Nucleus accumbens (tissue), 56 donors: ENCODE measurements at places on chromosomes 13 and 19.

DNA sequence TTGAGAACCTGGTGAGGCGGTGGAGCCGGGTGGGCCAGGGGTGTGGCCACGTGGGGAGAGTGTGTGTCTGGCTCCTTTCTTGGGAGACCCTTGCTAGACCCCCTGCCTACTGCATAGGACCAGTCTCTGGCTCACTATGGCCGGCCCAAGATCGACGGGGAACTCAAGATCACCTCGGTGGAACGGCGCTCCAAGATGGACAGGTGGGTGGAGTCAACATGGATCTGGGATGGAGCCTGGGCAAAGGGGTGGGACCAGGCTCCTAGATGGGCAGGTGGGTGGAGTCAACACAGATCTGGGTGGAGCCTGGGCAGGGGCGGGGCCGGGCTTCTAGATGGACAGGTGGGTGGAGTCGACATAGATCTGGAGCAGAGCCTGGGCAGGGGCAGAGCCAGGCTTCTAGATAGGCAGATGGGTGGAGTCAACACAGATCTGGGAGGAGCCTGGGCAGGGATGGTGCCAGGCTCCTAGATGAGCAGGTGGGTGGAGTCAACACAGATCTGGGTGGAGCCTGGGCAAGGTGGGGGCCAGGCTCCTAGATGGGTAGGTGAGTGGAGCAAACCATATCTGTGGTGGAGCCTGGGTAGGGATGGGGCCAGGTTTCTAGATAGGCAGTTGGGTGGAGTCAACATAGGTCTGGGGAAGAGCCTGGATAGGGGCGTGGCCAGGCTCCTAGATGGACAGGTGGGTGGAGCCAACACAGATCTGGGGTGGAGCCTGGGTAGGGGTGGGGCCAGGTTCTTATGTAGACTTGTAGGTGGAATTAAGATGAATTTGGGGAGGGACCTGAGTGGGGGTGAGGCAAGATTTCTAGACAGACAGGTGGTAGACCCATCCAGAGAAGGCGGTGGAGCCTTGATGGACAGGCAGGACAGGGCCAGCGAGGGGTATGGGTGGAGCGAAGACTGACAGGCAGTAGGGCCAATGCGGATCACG is 56.5 kb downstream of the VAV1 start:
- DNase-seq = peak; percentile 5

DNA sequence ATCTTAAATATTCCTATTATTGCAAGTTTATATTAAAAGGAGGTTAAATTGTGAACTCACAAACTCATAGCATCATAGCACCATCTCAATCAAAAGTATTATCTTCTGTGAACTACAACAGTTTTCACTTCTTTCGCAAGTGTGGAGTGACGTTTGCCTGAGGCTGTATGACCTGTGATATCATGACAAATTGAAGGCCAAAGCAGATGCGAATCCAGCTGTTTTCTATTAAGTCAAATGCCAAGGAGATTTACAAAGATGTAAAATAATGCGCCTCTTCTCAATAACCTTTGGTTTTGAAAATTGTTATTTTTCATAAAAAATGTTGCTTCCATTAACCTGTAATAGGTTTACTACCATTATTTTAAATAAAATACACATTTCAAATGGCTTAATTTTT is 7.6 kb upstream of the PEG3 start:
- DNase-seq = no peak

DNA sequence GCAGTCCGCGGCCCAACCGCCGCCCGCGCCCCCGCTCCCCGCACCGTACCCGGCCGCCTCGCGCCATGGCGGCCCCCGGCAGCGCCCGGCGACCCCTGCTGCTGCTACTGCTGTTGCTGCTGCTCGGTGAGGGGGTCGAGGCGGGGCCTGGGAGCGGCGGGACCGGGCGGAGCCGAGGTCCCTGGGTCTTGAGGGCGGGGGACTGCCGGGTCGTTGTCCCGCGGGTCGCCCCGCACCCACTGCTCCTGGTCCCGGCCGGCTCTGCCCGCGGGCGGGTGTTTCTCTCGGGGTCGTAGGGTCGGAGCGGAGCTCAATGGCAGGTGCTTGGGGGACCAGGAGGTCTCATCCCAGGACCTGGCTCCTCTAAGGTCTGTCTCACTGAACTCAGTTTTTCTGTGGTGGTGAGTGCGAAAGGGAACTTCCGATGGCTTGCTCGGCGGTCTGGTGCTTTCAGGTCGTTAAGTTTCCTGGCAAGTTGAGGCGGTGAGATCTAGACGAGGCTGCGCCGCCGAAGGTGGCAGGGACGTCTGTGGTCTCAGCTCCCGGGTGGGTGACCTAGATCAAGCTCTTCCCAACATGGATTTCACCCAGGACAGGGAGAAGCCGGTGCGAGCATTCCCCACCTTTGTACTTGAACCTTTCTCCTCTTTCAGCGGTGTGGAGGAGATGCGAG is 467 bp downstream of the LAMP1 start:
- DNase-seq = no peak

- DNase-seq = no peak
These were observed 44.9 kb downstream of the RYR1 start for GRCh38 chr19:38478273-38478971.

- no peak for DNase-seq
These were observed 81.6 kb upstream of the TM9SF2 start for GRCh38 chr13:99419591-99420243.

GRCh38 chr19:51090471-51090870 is 7.8 kb upstream of the KLK14 start:
- DNase-seq = no peak

- DNase-seq = no peak
These were observed 164.8 kb upstream of the NBEA start for GRCh38 chr13:34777089-34777913.

GRCh38 chr19:48713041-48713863 is 6.3 kb downstream of the MAMSTR start:
- peak; percentile 8 for DNase-seq

- no peak for DNase-seq
These were observed 7.8 kb downstream of the LYL1 start for GRCh38 chr19:13094771-13095392.

- DNase-seq = no peak
These were observed 24.2 kb upstream of the C13orf46 start for GRCh38 chr13:113997845-113998751.

GRCh38 chr13:98559169-98559568 is 17.7 kb downstream of the STK24 start:
- DNase-seq = no peak

DNA sequence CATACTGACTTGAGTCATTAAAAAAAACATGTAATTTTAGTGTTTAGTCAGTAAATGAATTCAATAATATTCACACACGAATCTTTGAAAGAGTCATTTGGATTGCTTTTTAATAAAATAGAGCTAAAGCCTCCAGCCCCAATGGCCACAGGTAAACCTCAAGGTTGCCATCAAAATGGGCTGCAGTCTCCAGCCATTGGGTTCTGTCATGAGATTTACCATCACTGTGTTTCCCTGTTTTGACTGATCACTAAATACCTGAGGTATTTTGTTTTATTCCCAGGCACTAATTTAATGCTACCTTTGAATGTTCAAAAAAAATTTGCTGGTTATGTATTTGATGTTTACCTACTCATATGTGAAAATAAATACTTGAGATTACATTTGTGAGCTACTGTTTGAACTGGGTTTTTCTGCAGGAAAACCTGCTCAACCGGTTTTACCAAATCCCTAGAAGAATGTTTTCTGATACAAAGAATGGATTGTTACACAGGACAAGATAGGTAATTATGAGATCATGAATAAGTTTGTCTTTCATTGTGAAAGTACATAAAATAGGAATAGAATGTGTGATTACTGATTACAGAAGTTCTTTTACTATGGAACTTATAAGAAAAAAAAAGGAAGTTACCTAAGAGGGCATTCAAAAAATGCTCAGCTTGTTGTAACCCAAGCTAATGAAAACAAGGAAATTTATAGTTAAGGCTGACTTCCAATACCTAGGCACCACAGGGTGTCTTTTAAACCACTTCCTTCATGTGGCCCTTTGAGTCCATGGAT is 391.3 kb downstream of the EFNB2 start:
- DNase-seq = no peak

DNA sequence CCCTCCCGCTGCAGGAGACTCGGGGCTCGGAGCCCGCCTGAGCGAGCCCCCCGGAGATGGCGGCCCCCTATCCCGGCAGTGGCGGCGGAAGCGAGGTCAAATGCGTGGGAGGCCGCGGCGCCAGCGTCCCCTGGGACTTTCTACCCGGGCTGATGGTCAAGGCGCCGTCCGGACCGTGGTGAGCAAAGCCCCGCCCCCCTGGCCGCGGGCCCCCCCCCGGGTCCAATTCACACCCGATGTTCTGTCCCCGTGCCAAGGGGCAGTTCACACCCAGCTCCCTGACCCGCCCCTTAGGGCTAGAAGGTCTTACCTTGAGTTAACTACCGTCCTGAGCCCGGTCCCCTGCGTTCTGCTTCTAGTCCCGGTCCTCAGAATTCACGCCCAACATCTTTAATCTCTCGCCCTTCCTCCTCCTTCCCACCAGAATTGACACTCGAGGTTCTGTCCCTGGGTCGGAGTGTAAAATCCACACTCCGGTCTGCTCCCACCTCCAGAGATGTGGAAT is 1.4 kb downstream of the NPAS1 start:
- DNase-seq = no peak

GRCh38 chr19:6442087-6442688 is 8.6 kb upstream of the SLC25A41 start:
- no peak for DNase-seq

GRCh38 chr13:91145571-91146205 is 201.8 kb upstream of the MIR17HG start:
- no peak for DNase-seq

DNA sequence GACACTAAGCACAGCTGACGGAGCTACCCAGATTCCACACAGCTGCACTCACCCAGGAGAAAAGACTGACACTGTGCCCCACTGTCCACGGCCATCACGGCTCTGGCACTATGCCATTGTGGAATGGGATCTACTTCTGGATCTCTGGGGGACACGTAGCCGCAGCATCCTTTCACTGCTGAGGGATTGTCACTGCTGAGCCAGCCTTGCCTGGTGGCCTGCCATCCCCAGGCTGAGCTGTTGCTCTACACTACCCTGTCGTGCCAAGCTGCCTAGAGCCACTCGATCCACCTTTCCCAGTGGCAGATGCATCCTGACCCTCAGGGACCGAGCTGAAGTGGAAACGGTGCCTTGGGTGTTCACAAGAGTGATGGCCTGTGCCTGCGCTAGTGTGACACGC is 5.0 kb upstream of the LILRB5 start:
- no peak for DNase-seq

- DNase-seq = no peak
These were observed 77.2 kb upstream of the PABPC3 start for GRCh38 chr13:25018729-25019115.

DNA sequence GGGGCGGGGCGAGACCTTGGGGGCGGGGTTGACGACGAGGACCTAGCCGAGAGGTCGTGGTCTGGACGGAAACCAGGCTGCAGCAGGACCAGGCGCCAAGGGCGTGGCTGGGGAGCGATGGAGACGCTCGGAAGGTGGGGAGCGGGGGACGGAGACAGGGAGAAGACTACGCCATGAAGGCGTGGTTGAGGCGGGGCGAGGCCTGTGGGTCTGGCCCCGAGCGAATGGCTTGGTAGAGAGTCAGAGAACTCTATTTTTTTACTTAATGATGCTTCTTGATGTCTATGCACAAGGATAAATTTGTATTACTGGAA is 674 bp upstream of the FBXL12 start:
- no peak for DNase-seq

- DNase-seq = no peak
These were observed 66.3 kb downstream of the ARHGAP35 start for GRCh38 chr19:46927106-46927505.

- DNase-seq = no peak
These were observed 238.4 kb downstream of the ITGBL1 start for GRCh38 chr13:101690871-101691270.

GRCh38 chr13:112170823-112171569 is 104.0 kb downstream of the SOX1 start:
- no peak for DNase-seq

- no peak for DNase-seq
These were observed 33.1 kb upstream of the MTIF3 start for GRCh38 chr13:27483421-27483820.

DNA sequence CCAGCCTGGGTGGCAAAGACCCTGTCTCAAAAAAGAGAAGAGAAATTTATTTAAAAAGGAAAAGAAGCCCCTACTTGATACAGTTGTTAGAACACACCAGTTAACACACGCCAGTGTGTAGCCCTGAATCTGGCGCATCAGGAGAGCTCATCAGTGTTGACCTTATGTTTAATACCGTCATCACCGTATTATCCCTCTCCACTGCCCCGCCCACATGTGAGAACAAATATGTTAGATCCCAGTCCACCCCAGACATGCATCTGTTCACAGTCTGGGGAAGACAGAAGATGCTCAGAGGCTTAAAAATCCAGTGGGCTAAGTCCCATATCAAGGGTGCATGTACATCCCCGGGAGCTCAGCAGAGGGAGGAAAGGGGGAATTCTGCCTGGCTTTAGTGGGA is 155.2 kb downstream of the DPF1 start:
- DNase-seq = no peak

GRCh38 chr13:45773236-45773635 is 71.1 kb downstream of the CBY2 start:
- no peak for DNase-seq

DNA sequence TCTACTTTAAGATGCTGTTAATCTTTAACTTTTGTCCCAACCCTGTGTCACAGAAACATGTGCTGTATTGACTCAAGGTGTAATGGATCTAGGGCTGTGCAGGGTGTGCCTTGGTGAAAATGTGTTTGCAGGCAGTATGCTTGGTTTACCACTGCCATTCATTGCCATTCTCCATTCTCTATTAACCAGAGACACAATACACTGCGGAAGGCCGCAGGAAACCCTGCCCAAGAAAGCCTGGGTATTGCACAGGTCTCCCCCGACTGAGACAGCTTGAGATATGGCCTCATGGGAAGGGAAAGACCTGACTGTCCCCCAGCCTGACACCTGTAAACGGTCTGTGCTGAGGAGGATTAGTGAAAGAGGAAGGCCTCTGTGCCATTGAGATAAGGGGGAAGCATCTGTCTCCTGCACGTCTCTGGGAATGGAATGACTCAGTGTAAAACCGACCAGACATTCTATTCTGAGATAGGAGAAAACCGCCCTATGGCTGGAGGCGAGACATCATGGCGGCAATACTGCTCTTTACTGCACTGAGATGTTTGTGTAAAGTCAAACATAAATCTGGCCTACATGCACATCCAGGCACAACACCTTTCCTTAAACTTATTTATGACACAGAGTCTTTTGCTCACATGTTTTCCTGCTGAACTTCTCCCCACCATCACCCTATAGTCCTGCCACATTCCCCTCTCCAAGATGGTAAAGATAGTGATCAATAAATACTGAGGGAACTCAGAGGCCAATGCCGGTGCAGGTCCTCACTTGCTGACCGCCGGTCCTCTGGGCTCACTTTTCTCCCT is 13.1 kb upstream of the ZNF888 start:
- DNase-seq = no peak

- no peak for DNase-seq
These were observed 36.8 kb downstream of the PHF11 start for GRCh38 chr13:49532593-49532992.

DNA sequence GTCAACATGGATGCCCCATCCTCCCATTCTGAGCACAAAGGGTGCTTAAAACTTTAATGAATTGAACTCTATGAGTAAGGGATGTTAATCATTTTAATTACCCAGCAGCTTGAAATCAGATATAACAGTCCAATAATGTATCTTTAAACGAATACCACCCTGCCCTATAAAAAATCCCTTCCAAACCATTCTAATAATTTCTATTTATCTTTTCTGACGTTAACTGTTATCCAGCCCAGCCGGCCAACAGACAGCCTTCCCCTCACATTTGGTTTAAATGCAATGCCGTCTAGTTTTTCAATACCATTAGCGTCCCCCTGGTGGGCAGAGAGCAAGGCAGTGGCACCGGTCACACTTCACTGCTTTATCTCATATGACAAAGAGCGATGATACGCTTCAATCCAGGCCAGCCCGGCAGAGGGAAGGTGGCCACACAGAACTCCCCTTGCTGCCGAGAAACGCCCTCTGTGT is 402.2 kb upstream of the ZNF507 start:
- DNase-seq = no peak
